ENCODE measurements at places on chromosomes 2 and 18.

DNA sequence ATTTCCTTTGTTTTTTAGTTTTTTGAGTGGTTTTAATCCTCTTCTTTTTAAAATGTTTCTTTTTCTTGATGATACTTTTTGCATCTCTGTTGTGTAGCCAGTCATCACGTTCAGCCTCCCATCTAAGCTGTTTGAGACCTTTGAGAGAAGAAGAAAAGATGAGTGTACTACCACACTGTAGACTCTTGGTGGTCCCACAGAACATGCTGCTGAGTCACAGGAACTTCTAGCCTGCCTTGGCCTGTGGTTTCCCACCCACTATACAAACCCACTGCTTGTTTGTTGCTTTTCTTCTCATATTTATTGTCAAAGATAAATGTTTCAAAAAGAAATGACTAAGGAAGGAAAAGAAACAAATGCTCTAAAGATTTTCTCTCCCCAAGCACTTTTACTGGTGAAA, 5.5 kb downstream of the CEBPZOS start:
- DNase-seq, result peak; percentile 52

DNA sequence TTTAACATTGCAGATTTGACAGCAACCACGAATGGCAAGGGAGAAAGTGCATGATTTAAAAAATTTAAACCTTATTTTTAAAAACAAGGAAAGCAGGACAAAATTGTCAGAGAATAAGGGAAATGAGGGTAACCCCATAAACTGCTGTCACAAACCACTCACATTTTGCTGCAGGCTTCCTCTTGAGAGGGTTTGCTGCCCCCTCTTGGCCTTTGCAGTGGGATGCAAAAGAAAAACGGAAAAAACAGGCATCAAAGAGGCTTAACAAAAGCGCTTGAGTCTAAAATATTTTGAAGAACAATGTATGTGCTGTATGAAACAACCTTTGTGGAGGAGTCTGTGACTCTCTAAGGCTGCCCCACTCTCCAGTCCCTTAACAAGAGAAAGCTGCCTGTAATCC, 91.6 kb downstream of the TMX3 start:
- DNase-seq, result peak; percentile 19

DNA sequence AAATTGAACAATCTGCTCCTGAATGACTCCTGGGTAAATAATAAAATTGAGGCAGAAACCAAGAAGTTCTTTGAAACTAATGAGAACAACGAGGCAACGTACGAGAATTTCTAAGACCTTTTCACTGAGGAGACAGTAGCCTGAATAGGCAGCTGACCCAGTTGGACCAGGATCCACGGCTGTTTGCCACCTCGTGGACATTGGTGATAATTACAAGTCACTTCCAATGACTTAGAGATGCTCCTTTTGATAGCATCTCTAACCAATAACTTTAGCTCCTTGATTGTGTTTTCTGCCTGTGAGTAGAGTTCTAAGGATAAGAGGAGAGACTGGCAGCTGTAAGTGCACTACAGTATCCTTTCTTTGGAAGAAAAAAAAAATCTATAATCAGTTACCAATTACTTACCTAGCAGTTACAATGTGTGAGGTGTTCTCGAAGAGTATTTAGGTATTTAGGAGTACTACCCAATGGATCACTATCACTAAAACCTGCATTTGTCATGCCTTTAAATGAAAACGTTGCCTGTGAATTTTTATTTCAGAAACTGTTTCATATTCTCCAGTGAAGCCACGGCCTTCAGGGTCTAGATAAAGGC, 31.3 kb upstream of the CNTNAP5 start:
- DNase-seq, result peak; percentile 7

DNA sequence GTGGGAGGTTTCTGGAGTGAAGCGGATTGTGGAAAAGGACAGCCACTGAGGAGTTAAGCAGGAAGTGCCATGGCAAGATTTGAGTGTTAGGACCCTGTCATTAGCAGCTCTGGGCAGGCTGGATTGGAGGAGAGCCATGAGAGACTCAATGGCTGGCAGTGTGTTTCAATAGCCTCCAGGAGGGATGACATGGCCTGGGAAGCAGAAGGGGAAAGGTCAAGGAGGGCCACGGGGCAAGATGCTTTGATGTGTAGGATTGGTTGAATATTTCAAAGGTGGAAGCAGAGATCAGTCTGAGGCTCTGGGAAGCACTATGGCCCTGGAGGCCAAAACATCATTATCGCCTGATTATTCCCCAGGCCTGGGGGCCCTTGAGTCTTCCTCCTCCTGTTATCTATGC, 229.0 kb upstream of the HS6ST1 start:
- DNase-seq, result no peak

GRCh38 chr2:214630402-214631045, 179.0 kb downstream of the BARD1 start:
- DNase-seq, result no peak

DNA sequence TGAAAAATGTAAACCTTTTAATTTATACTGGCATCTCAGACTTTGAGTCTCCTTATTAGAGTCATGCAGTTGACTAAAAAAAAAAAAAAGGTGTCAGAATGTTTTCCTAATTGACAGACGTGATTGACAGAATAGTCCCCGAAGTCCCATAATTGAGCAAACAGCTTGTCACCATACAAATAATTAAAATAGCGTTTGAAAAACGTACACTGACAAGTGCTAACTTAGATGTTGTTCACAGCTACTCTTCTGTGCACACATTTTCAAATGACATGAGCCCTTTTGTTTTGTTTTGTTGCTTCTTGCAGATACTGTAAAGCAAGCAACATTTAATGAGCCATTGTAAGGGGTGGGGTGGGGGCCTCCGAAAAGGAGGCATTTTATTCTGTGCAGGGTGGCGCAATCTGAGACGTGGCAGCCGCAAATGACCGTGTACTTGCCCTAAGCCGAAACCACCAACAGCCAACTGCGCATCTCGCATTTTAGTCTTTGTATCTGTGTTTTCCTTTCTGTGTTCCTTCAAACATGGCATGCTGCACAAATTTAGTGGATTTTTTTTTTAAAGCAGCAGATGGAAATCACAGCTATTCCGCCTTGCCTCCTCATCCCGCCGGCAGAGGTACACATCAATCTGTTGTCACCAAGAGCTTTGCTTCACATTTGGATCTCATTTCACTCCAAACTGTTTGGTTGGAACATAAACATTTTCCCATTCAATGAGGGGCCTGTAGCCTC, 52.4 kb downstream of the LPIN1 start:
- DNase-seq, result no peak

DNA sequence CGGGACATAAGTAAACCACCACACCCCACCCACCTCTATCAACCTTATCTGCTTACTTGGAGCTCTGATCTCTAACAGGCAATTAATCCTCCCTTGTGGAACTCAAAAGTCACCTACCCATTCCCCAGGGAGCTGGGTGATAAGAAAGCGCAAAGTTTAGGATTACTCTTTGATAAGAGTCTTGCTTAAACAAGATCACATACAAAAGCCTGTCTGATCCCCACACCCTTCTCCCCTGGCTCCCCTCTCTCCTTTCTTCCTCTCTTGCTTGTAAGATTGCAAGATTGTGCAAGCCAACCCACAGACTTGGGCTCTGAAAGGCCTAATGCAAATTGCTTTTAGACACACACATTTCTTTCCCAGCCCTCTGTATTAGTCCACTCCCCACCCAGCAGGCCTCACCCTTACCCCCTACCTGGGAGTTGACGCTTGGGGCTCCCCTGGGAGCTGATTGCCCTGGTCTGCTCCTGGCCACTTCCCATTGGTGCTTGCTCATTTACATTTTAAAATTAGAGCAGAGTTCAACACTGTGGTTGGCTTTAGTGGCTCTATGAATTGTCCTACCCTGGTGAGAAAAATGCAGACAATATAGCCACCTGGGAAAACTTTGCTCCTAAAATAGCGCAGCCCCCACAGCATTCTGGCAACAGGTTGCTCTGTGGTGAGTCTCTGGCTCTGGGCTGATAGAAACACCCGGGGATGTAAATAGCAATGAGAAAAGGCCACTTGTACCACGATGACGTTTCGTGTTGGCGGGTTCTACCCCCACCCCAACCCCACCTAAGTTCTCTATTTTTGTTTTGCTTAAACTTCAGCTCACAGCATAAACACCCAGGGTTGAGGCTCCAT, 92.8 kb upstream of the MSH2 start:
- no peak for DNase-seq

- DNase-seq, result no peak
Observed at GRCh38 chr2:10019174-10019573, 24.2 kb upstream of the KLF11 start.

DNA sequence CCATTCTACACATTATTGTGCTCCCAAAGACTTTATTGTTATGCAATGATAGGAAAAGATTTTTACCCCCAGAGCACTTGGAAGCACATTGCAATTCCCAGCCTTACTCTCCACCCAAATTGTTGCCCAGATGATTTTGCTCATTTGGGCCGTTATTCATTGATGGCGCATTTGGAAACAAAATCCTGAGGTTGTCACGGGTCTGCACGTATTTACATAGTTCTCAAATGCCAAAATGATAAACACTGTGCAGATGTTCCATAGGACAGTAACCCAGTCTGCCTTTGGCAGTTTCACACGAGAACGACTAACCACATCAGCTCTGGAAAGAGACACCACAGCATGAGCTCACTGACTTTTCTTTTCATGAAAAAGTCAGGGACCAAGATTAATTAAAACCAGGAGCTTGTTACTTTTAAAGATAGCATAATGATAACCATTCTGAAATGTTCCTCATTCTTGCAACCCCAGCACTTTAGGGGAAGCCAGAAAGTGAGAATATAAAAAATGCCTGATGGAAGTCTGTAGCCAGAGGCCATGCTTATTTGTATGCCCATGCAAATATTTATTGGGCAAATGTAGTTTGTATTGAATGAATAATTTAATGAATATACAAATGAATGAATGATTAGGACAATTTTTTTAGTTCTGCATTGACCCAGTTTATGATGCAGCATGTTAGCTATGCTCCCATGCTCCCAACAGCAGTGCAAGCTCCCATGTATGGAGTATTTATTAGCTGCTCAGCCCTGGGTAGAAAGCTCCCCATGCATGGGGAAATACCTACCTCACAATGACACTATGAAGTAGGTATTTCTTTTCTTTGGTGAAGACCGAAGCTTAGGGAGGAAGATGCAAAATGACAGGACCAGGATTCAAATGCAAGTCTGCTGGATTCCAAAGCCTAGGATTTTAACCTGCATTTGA, 84.6 kb downstream of the MAIP1 start:
- no peak for DNase-seq

DNA sequence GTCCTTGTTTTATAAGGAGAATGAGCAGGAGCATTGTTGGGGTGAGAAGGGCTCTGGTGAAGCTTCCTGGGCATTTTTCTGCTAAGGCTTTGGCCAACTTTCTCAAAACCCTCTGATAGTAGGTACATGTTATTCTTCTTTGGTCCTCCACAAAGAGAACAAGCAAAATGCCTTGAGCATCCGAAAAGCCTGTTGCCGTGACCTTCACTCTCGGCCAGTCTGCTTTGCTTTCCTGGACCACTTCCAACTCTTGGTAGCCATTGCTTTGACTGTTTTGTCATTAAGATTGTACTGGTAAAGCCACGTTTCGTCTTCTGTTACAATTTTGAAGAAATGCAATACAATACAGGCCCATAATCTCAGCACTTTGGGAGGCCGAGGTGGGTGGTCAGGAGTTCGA, 27.4 kb upstream of the ALLC start:
- no peak for DNase-seq

GRCh38 chr2:150850641-150851040, 363.2 kb upstream of the RND3 start:
- DNase-seq, result no peak

GRCh38 chr18:58886864-58887612, 22.4 kb downstream of the ZNF532 start:
- DNase-seq, result no peak

GRCh38 chr2:240236217-240237111, 96.0 kb upstream of the OTOS start:
- no peak for DNase-seq

DNA sequence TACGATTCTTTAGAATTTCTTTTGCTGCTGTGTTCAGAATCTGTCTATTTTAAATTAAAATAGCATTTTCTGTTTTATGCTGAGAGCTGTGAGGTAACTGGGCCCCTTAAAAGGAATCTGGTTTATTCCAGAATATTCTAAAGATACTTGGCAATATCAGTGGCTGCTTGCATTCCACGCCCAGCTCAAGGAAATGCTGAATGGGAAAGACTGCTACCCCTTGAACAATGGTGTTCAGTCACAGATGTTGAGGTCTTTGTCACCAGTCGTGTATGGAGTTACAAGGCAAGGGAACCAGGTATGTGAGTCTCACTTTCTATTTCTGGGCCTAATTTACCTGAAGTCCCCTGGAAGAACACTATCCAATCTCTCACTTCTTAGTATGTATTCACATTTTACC, 377.9 kb upstream of the CDH7 start:
- DNase-seq, result no peak

DNA sequence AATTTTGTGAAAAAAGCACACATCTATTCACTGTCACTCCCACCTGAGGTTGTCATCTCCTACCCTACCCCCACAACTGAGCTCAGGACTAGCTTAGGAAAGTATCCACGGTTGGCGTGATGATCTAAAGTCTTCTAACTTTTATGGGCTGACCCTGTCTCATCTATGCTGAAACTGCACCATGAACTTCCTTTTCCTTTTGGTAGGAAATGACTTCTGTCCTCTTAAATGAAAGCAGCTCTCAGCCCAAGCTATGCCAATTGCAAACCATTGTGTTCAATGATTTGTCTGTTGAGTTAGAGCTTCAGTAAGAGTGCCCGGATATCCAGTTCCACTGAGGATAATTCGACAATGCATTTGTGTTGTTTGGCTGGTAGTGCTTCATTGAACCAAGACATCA, 52.7 kb downstream of the ARHGAP25 start:
- no peak for DNase-seq

- DNase-seq, result no peak
Observed at GRCh38 chr2:237895544-237896506, 36.4 kb downstream of the RAMP1 start.

GRCh38 chr2:219029829-219030165, 11.5 kb downstream of the CFAP65 start:
- DNase-seq, result peak; percentile 80

- no peak for DNase-seq
Observed at GRCh38 chr2:68907920-68908253, 36.7 kb upstream of the BMP10 start.

DNA sequence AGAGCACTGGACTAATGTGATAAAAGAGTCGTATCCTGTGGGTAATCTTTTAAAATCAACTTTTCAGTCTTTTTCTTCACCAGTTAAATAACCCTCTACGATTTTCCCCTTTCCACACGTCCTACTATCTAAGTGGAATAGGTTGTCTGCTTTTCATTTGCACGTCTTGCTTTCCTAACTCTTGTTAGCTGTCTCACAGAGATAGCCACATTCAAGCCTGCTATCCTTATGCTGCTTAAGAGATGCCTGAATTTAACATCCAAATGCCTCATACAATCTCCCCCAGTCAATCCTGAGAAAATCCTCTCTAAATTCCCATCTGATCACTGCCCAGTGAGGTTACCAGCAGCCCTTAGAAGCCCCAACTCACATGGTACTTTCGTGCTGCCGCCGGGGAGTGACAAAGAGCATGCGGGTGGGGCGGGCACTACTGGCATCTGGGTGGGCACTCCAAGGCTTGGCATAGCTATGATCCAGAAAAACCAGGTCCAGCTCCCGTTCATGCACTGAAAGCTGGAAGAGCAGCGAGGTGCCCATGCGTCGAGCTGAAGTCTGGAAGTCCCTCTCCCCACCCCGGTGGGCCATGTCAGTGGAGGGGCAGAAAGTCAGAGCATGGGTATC, 1.5 kb downstream of the KANSL3 start:
- no peak for DNase-seq

Measured in stimulated activated naive CD8-positive, alpha-beta T cell treated with anti-CD3 and anti-CD28 coated beads, Interleukin-15, Interleukin-2, amounts not matched to agents 100 U/mL and 50 U/mL, for 24 hours (primary cell).